Activated effector memory CD4-positive, alpha-beta T cell treated with Interleukin-2 at 50 U/mL for 16 hours (primary cell): ENCODE measurements at places on chromosomes 4 and X.

DNA sequence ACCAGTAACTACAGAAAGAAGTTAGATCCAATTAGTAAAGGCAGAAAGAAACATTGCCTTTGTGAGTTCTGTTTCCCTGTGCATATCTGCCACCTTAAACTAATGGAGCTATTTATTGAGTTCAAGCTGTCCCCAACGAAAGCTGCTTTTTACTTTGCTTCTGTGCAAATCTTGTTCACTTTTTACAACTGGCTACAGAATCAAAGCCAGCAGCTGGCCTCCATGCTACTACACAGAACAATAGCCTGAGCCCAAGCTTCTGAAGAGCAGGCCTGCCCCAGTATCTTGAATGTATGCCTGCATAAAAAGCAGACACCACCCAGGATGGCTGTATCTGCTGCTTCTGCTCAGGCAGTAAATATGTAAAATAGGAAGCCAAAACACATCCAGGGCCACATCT lies 28.1 kb downstream of the ANK2 start:
- no peak for DNase-seq

GRCh38 chr4:119244832-119245231 lies 32.3 kb downstream of the USP53 start:
- DNase-seq, result no peak

DNA sequence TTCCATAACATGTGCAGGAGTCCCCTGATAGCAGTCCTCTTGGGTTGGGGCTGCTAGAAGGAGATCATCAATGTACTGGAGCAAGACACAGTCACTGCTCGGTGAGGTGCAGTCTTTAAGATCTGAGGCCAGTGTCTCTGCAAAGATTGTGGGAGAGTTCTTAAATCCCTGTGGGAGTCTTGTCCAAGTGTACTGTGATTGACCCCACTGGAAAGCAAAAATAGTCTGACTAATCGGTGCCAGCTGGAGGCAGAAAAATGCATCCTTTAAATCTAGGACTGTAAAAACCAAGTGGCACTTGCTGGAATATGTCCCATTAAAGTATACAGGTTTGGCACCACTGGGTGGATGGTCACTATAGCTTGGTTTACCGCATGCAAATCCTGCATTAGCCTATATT lies 31.1 kb downstream of the SULT1E1 start:
- no peak for DNase-seq

DNA sequence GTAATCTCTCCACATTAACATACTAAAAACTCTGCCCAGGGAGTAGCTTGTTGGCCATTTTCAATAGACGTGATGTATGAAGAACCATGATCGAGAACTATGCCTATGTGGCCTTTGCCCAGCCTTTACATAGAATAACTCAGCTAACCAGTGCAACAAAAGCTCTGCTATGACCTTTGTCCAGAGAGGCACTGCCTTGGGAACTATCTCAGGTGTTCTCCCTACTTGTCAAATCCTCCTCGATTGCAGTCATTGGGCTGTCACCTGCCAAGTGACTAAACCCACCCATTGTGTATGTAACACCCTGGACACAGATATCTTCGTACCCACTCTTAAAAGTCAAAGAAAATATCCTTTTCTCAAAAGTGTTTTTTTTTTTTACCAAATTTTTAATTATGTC lies 610.3 kb upstream of the GALNTL6 start:
- no peak for DNase-seq

DNA sequence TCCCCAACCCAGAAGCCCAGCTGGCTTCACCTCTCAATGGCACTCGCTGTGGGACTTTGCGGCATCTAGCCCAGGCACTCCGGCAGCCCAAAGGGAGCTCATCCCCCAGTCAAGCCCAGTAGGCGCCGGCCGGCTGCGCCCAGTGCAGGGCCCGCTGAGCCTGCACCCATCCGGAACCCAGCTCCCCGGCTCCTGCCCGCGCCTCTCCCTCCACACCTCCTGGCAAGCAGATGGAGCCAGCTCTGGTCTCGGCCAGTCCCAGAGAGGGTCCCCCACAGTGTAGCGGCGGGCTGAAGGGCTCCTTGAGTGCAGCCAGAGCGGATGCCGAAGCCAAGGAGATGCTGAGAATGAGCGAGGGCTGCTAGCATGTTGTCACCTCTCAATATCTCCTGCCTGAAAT lies 116.8 kb upstream of the UGT8 start:
- no peak for DNase-seq

- no peak for DNase-seq
Observed at GRCh38 chr4:116055857-116056827, 942.7 kb upstream of the NDST4 start.

DNA sequence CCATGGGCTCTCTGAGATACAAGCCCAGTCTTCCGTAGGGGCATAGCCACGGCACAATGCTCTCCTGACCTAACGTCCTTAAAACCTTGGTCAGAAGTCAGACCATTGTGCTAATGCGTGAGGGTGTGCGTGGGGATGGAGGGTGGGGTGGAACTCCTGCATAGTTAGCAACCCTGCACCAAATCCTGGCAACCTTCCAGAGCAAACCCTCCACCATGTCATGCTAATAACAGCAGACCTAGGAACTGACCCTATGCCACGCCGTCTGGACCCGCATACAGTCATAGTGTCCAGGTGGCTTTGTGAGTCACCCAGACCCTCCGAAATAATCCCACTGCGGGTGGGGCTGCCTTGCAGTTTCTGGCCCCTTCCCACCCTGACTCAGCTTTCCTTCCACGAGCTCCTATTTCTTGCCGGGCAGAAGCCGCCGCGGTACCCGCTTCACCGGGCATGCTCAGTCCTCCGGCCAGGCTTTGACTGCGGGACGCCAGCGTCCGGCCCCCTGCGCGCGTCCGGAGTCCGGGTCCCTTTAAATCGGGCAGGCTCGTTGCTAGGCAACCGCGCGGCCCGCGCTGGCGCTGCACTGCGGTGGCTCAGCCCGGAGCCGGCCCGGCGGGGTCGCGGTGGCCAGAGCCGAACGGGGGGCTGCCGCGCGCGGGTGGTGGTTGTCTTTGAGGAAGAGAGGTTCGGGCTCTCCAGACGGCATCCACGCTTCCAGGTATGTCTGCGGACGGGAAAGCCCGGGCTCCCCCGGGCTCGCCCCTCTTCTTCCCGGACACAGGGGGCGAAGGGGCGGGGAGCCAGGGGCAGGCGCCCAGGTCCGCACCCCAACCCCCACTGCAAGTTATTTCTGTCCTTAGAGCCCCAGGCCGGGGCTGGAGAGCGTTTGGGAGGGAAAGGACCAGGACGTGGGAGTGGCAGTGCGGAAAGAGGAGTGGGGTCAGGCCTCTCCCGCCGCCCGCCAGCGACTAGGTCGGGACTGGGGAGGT lies at the start of gene CCDC160:
CCDC160 (plus strand) TSS at position 557 of the 989 bp plus-strand sequence. CDS start 7,619 bp downstream, outside the sequence.
- DNase-seq, result no peak

DNA sequence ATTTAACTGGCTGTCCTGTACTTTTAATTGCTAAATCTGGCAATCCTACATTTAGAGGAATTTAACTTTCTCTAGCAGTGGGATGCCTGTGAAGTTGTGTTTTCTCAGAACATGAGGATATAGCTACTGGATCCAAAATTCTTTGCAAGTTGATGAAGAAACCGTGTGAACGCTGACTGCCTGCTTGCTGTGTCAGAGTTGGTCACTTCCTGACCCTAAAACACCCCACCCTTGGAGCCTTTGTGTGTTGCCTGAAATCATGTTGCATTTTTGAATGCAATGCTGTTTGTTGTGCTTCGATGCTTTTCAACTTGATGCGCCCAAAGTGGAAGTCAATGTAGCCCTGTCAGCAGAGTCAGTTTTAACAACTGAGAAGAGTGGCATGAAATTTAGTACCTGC lies 211.2 kb downstream of the ANK2 start:
- DNase-seq, result no peak

- no peak for DNase-seq
Observed at GRCh38 chr4:105236916-105237311, 90.2 kb downstream of the TET2 start.

- no peak for DNase-seq
Observed at GRCh38 chrX:153948002-153948466, 3.6 kb upstream of the RENBP start.

DNA sequence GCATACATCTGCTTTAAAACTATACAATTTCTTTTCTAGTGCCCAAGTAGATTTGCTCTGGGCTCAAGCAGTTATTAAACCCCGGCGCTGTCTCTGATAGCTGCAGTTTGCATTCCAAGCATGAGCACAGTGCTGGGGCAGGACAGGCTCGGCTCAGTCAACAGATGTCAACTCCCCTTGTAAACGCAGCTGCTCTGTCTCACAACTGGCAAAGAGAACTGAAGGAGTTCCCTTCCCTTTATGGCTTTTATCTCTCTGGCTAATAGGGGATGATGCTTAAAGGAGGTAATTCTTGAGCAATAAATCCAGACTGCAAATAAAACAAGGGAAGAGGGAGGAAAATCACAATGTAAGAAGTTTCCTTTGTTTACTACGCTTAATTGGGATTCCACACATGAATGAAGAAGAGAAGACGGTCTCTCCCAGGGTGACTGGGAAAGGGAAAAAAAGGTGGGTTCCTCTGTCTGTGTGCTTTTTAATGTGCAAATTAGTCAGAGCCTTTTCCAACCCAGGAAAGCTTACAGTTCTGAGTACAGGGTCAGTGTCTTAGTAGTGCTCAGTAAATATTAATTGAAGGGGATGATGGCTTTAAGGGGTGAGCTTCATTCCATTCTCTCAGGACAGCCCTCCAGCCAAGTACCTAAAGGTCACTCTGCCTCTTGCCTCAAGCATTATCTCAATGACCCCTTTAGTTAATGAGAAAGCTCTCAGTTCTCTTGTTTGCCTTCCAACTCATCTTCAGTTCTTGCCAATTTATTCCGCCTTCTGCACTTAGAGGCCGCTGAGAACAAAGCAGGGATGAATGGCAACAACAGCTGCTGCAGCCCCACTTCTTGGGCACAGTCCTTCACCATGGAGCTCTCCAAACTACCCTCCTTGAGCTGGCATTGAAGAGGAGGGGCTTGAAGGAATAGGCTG lies 155.7 kb upstream of the JADE1 start:
- no peak for DNase-seq

- no peak for DNase-seq
Observed at GRCh38 chr4:93842601-93843252, 14.2 kb downstream of the ATOH1 start.

GRCh38 chr4:127780598-127780997 lies 1.5 kb upstream of the HSPA4L start:
- no peak for DNase-seq

DNA sequence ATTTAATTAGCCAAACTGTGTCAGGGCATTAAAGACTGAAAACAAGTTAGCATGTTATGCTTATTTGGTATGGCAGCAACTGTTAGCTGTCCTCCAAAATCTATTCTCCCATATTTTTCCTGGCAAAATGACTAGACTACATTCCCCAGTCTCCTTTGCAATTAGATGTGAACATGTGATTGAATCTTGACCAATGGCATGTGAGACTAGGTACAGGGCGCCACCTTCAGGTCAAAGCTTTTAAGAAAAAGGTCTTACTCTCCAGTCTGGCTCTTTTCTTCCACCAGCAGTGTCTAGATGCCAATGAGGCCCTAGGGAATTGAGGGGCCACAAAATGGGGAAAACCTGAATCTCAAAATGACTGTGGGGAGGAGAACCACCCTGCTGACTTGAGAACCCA lies 408.2 kb downstream of the SMARCA1 start:
- DNase-seq, result no peak

DNA sequence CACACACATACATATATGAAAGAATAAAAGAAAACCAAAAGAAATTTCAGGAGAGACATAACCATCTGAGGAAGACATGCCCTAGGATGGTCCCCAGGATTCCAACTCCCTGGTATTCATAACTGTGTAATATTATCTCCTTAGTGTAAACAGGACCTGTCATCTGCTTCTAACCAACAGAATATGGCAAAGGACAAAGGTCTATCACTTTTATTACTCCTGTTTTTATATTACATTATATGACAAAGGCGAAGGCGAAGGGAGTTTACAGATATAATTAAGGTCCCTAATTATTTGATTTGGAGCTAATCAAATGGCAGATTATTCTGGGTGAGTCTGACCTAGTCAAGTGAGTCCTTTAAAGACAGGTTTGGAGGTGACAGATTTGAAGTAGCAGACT lies 155.1 kb downstream of the MID1 start:
- no peak for DNase-seq

DNA sequence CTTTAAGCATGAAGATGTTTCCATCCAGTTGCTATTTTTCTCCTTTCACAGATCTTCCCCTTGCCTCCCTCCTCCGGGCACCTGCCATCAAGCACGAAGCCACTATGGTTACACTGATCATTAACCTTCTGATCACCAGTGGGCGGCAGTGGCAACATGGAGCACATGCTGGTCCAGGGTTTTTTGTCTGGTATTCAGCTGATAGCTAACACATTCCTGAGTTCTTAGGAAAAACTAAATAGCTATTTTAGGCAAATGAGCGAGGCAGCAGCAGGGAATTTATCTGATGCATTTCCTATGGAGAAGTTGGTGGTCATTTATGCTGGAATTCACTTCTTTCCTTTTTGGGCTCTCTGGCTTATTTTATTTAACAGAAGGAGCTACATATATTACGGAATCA lies 22.9 kb downstream of the SHISA3 start:
- no peak for DNase-seq

DNA sequence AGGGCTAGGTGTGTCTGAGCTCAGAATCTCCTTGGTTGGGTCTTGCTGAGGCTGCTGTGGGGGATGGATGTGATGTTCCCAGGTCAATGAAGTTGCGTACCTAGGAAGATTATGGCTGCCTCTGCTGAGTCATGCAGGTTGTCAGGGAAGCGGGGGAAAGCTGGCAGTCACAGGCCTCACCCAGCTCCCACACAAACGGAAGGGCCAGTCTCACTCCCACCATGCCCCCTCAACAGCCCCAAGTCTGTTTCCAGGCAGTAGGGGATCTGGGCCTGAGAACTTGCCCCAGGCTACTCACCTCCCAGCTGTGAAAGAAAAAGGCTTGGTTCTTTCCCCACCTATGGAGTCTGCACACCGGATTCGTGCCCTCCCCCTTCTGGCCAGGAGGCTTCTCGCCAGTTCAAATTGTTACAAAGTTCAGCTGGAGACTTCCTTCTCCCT lies 72.9 kb downstream of the WDR44 start:
- no peak for DNase-seq

GRCh38 chr4:98508248-98508647 lies 150.2 kb downstream of the TSPAN5 start:
- DNase-seq, result no peak

GRCh38 chr4:33954759-33955158 lies 2289.6 kb downstream of the ARAP2 start:
- no peak for DNase-seq

GRCh38 chr4:45442466-45442865 lies 681.4 kb downstream of the GABRG1 start:
- no peak for DNase-seq

- DNase-seq, result no peak
Observed at GRCh38 chrX:53547668-53548067, 113.5 kb upstream of the HSD17B10 start.

DNA sequence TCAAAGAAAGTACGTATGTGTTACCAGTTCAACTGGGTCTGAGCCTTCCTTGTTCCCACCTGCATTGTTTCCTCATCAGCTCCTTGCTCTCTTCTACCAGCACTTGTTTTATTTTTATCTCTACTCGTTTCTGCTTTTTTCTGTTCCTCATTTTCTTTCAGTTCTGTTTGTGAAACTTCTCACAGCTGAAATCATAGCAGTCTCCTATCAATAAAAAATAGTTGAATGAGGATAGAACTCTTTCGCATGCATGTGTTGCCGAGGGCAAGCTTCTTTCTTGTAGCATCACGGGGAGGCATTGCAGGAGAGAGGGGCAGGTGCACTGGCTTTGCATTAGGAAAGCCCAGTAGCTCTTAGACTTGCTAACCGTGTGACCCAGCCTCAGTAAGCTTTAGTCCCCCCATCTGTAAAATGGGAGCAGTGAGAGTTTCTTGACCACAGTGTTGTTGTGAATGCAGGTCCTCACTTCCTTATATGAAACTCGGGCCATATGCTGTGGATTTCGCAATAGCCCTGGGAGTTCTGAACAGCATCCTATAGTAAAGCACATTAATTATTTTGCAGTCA lies 24.7 kb downstream of the OFD1 start:
- no peak for DNase-seq

GRCh38 chr4:122861172-122861943 lies 34.7 kb downstream of the FGF2 start:
- DNase-seq, result no peak
